ENCODE measurements at places on chromosomes 6 and 20.

DNA sequence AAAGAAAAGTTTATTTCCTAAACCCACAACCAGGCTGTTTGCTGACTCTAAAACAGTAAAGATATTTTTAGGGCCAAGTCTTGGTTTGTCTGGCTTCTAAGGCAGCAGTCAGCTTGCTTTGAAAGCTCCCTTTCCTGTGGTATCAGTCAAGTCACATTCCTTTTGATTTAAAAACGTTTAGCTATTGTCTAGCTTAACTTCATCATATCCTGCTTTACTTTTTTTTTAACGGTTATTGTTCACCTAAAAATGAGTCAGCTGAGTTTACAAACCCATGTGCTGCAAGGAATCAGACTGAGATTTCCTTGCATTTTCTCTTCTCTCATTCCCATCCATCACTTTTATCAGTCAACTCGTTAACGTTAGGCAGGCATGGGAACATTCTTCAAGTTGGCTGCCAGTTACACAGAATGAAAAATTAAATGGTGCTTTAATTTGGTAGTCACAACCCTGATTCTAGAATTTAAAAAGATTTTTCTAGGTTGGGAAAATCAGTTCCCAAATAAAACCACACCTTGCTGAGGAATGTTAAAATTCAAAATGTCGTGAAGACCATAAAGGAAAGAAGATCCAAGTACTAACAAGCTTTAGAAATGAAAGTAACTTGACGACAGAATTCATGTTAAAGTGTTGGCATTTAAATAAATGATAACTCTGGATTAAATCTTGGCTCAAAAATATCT is 45.9 kb downstream of the ELOVL5 start:
- DNase-seq: no peak

- DNase-seq: no peak
Observed at GRCh38 chr6:7136859-7137334, 29.1 kb downstream of the RREB1 start.

GRCh38 chr20:43363506-43363905 is 94.2 kb upstream of the SRSF6 start:
- DNase-seq: no peak

DNA sequence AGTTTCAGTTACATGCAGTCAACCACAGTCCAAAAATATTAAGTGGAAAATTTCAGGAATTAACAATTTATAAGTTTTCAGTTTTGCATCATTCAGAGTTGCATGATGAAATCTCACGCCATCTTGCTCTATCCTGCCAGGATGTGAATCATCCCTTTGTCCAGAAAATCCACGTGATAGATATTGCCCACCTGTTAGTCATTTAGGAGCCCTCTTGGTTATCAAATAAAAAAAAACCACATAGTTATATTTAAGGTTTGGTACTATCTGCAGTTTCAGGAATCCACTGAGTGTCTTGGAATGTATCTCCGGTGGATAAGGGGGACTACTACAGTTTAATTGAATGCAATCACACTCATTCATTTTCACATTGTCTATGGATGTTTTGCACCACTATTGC is 1249.0 kb upstream of the CITED2 start:
- no peak for DNase-seq

DNA sequence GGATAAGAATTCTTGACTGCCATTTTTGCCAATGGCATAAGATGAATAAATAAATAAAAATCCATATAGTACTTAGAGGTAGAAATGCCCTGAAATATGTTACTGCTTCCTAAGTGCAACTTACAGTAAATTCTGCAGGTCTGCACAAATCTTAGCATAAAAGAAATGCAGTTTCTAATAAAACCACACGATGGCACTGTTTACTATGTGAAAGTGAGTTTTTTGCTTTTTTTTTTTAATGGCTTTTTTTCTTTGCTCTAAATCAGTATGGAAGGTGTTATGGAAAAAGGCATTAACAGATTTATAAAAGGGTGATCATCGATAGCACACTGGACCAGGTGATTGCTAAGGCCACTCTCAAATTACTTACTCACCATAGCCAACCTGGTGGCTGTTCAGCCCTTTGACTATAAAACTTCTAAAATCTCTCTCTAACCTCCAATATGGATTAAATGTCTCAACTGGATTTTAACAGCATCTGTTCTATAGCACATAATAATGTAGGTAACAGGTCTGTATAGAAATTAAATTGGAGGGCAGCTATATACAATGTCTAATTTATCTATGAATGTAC is 45.8 kb downstream of the AHI1 start:
- DNase-seq: no peak

GRCh38 chr6:70707893-70708292 is 40.2 kb downstream of the SMAP1 start:
- DNase-seq: no peak

DNA sequence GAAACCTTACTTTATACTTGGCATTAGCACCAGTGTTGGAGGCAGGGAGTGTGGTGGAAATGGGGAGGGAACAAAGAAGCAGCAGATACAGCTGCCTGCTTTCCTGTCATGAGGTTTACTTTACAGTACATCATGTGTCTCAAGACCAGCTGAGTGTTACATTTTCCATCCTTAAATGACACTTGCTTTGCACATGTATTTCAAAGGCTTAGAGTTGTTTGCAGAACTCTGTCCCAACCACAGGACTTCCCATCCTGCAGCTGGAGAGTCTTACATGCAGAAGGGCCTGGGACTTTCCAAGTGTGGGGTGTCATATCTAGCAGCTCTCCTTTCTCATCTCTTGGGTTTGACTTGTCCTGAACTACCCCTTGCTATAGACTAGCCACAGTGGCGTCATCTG is 395.9 kb downstream of the DHX35 start:
- no peak for DNase-seq

- DNase-seq: no peak
Observed at GRCh38 chr6:43956478-43956877, 170.8 kb downstream of the MRPL14 start.

DNA sequence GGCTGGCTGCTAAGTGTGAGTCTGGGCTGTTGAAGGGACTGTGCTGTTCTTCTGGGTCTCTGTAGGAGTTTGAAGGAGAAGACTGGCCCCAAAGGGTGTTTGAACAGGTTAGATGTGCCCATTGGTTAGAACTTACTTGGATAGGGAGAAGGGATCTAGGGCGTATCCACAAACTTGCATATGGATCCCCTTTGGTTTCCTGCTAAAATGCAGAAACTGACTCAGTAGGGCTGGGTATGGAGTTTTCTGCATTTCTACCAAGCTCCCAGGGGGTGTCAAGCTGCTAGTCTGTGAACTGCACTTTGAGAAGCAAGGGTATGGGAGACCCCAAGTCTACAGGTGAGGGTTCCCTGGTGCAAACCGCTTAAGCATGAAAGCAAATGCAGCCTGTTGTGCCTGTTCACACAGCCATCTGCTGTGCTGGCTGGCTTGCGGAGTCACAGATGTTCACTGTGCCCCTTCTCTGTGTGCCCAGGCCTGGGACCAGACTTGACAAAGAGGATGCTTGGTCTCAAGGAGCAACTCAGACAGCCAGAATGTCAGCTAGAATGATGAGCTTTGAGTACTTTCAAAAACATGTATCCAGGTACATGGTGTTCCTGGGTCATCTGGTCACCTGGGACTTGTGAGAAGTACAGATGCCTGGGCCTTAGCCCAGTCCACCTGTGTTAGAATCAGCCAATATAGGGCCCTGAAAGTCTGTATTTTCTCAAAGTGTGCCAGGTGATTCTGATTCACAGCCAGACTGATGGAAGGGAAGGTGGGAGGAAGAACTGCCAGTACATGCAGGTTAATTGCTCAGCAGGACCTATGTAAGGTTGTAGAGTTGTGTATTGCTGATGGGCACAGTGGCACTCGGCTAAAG is 7.4 kb downstream of the PPP1R16B start:
- no peak for DNase-seq

DNA sequence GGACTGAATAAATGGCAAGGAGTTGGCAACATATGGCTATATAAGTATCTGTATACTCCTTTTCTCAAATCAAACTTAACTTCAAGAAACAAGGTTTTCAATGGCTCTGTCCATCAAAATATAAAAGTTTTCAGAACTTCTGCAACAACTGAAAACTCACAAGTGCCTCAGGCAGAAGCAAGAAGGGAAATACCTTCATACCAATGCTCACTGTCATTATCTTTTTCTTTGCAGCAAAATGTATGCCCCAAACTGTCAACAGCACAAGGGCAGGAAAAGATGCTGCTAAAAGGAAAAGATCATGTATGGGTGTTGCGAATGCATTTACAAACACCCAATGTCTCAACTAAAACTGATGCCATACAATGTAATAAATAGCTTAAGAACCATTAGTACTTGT is 45.9 kb downstream of the PTPRK start:
- DNase-seq: no peak

GRCh38 chr20:1577906-1578305 is 20.4 kb upstream of the SIRPD start:
- no peak for DNase-seq

- no peak for DNase-seq
Observed at GRCh38 chr20:31684153-31685015, 38.3 kb downstream of the BCL2L1 start.

DNA sequence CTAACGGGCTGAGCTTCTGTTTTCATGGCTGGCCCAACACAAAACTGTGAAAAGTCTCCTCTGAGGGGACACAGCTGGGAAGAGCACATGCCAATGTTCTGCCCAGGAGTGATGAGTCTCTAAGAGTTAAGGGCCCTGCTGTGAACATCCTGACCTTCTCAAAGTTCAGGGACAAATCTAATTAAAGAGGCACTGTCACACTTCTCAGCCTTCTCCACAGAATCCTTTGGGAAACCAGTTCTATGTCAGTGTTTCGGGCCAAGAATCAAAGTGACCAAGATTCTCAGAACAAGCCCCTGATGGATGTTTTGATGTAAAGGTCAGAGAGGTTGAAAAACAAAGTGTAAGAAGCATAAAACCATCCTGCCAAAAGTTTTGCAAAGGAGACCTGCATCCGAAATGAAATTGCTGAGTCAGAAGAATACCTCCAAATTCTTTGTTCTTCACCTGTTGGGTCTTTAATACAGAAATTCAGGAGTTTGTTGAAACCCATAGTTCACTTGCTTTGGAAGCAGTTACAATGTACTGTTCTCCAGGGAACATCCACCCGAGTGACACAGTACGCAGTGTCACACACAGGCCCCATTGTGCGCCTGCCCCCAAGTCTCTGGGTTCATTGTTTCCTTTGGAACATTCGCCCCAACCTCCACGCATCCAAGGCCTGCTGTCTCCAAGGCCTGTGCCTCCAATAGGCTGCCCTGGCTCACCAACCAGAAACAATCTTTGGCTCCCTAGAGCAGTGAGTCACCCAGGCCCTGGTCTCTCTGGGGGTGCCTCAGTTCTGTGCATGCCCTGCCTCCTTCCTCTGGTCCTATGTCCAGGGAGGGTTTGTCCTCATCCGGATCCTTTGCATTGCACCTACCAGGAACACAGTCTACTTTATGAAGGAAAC is 65.5 kb upstream of the QKI start:
- no peak for DNase-seq

DNA sequence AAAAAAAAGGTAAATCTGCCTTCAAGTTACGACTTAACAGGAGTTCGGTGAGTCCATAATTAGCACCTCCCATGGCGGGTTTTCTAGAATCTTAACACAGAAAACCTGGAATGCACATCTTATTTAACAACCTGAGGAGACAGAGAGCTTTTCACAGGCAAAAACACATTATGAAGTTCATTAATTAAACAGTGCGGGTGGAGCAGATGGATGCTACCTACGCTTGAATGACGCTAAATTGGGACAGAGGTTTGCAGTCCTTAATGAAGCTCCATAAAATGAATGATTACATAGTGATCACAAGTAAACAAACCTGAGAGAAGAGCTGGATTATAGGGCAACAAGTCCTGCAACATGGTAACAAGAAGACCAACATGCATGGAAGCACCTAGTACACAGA is 81.0 kb downstream of the INSM1 start:
- DNase-seq: no peak

- no peak for DNase-seq
Observed at GRCh38 chr6:152948150-152948768, 34.6 kb downstream of the FBXO5 start.

DNA sequence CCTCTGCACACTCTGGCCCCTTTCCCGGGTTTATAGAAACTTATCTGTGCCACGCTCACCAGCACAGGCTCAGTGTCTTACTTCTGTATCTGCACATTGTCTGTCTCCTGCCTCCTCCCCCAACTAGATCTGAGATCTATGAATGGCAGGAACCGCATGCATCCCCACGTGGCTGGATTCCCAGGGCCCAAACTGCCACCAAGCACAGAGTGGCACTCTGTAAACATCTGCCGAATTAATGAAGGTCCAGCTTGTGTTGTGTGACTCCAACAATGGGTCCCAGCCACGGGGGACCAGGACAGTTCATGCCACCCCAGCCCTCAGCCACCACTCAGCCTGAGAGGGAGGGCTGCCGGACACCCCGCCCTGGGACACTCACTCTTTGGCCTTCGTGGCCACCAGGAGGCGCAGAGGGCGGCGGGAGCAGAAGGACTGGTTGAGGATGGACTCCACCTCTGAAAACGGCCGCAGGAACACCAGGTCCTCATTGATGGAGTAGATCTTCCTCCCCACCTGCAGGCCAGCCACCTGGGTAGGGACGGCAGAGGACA is 171.1 kb downstream of the PREX1 start:
- no peak for DNase-seq

GRCh38 chr6:43953794-43954310 is 173.4 kb downstream of the MRPL14 start:
- DNase-seq: no peak

DNA sequence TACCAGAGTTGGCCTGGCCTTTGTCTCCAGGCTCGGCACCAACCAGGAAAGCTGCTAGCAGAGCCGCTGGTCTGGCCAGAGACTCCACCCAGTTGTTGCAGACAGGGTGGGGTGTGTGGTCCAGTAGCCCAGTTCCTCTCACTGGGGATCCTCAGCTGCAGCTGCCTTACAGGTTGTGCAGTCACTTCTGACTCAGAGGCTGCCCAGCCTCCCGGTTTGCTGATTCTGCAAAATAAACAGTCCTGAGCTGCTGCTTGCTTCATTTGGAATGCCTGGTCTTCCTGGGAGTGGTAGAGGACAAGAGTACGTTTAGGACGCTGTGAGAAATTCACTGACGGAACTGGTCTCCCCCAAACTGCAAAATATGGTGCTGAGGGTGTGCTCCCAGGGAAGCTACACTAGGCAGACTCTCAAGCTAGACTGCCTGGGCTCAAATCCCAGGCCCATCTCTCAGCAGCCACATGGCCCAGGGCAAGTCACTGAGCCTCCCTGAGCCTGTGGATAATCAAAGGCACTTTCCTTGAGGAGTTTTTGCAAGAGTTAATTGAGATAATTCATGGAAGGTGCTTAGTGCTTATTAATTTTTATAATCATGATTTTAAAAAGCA is 246.1 kb downstream of the TFAP2C start:
- DNase-seq: no peak

DNA sequence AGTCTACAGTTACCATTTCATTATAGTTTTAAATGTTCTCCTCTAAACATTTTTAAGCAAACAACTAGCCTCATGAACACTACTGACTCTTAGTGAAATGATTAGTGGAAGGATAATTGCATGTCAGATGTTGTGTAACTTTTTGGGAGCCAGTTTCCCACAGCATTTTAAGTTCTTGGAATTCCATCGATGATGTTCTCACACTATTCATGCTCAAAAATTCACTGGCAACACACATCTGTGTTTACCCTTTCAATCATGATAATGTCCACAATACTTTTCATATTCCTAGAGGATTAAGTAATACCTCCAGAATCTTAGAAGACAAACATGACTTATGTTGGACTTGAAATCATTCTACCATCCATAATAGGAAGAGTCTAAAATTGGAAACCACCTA is 678.1 kb upstream of the ID4 start:
- DNase-seq: no peak

- no peak for DNase-seq
Observed at GRCh38 chr20:62254021-62254724, 15.9 kb downstream of the OSBPL2 start.
